ENCODE measurements at places on chromosomes 4 and X. TPM values are rescaled to one million over a fixed set of nuclear protein-coding genes. Genes with fewer than 3 reads are reported as not detected.

Gene TBX22
- total RNA-seq: 0.25 TPM

Gene TAF7L
- 2.0 TPM for total RNA-seq

Gene GABRE
- total RNA-seq: 16.4 TPM

Gene CXXC4
- total RNA-seq: 16.8 TPM

Gene RNF150
- total RNA-seq: 46.1 TPM

Measured in dorsolateral prefrontal cortex (tissue), 122 donors.